Fibroblast of skin of scalp (primary cell): ENCODE measurements at places on chromosomes 3 and 15.
A peak's percentile ranks its signal among the peaks of the same experiment; 100 is the strongest.

DNA sequence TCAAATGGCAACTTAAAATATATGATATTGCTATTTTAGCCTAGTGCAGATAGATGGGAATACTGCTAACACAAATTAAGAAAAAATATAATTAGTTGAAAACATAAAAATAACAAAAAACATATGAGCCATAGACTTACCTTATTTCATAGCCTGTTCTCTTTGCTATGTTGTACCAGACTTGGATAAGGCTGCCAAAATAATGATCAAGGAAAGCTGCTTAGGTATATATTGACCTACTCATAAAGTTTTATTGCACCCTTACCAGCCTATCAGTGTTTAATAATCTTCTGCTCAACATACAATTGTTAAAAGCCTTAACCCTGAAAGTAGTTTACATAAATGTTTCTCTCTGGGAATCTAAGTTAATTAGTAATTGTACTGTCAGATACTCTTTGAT lies at the start of gene SI:
SI (minus strand) TSS at position 204 of the 400 bp plus-strand sequence. CDS start 2,484 bp downstream, outside the sequence.
- no peak for DNase-seq

DNA sequence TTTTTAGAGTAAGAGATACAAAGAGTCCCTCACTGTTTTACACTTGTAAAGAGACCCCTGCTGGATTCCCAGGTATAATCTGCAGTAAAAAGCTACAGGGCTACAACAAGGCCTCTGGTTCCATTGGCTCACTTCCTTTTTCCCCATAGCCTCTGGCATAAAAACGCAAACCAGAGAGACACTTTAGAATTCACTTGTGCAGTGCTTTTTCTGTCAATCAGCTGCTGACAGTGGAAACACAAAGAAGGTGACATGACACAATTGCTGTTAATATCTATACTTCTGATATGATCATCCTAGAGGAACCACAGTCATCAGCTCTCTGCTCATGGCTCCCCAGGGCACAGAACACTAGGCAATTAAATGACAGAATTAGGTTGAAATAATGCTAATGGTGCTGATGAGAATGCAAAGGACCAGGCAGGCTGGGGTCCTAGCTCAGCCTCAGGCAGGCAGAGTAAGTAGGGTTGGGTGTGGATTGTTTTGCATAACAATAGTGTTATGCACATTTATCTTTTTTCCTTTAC lies 667.9 kb upstream of the CFAP20DC start:
- no peak for DNase-seq

DNA sequence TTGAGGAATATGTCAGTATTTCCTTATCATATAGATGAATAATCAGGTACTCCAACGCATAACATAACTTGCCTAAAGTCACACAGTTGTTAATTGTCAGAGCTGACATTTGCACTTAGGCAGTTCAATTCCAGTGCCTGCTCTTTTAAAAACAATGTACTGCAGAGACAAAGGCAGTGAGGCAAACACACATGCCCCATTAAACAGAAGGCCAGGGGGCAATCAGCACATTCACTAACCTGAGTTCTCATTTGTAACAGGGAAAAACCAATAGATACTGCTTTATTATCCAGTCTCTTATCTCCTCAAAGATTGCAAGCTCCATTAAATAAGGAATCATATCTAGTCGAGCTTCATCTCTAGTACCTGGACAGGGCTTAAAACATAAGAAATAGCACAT lies 1017.4 kb downstream of the SQOR start:
- DNase-seq: no peak

- no peak for DNase-seq
Measured at GRCh38 chr3:10194328-10195071, 29.8 kb downstream of the IRAK2 start.

- DNase-seq: peak; percentile 54
Measured at GRCh38 chr3:197520311-197521276, 35.2 kb downstream of the BDH1 start.

GRCh38 chr15:62647843-62648505 lies 394.6 kb upstream of the TPM1 start:
- DNase-seq: no peak

DNA sequence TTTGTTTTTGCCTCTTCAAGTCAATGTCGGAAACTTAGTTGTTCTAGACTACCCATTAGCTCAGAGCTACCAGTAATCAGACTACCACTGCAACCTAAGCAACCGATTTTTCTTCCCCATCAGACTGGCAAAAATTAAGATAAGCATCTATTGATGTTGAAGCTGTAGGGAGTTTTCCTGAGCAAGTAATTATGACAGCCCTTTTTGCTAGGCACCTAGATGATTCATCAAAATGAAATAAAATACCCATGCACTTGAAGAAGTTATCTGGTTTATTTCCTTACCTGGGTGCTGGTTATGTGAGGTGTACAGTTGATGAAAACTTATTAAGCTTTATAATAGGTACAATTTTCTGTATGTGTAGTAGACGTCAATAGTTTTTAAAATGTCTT lies 554 bp upstream of the COMMD4 start:
- no peak for DNase-seq
